ENCODE measurements at places on chromosomes 13 and 19.

DNA sequence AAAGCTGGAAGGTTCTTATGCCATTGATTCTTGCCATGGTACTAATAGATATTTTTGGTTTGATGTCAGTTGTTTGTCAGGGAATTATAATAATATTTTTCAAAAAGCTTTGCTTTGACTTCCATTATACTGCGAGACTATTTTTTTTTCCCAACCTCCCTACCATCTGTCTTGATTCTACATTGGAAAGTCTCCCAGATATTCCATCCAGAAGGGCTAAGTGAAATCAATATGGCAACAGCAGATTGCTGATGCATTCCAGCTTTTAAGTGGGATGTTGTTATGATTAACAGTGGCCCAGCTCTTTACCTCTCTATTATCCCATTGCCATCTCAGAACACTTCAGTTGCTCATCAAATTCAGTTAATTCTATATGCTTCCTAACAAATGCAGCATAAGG is 247.4 kb downstream of the OXGR1 start:
- DNase-seq: no peak

DNA sequence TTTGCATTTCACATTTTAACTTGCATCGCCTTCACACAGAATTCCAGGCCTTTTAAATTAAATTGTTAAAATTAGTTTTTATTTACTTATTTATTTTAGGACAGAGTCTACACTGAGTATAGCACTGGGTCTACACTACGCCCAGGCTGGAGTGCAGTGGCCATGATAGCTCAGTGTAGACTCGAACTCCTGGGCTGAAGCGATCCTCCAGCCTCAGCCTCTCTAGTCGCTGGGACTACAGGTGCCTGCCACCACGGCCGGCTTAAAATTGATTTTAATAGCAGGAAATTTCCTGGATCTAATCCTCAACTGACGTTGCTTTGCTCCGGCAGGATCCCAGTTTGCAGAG is 301 bp upstream of the ZNF610 start:
- DNase-seq: no peak

GRCh38 chr19:44617110-44617880 is 3.9 kb downstream of the IGSF23 start:
- DNase-seq: no peak

- no peak for DNase-seq
Measured at GRCh38 chr13:43113603-43114002, 90.2 kb downstream of the DNAJC15 start.

DNA sequence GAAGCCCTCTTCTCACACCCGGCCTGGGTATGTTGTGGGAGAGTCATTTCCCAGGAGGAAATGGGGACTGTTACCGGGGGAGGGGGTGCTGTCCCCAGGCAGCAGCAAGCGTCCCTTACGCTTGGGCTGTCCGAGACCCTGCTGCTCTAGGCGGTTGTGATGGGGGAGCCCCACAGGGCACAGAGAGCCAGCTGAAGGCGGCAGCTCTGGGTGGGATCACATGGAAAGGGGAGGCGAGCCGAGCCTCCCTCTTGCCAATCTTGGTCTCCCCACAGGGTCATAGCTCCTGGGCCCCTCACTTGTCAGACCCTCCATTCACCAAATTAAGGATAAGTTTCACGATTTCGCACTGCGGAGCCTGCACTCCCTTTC is 22.0 kb downstream of the EPN1 start:
- no peak for DNase-seq

All from CD4-positive, alpha-beta T cell treated with Interleukin-21 for 1 hour (primary cell).